Type B pancreatic cell (in vitro differentiated cells): ENCODE measurements at places on chromosomes 12 and 14. TPM values are rescaled to one million over a fixed set of nuclear protein-coding genes. Genes with fewer than 3 reads are reported as not detected.
A peak's percentile ranks its signal among the peaks of the same experiment; 100 is the strongest.

- no peaks in the 10 kb centered on the region for H3K27me3 ChIP-seq
- no peak overlapping the region for H3K4me3 ChIP-seq
- no peak overlapping the region for H3K27ac ChIP-seq
- H3K36me3 ChIP-seq: no peaks in the 10 kb centered on the region
Observed at GRCh38 chr12:59036347-59036746, 116.0 kb upstream of the LRIG3 start.

OR4E2 gene
- not detected in 2 replicates for total RNA-seq

TRHDE gene
- total RNA-seq: 1.7 and 3.2 TPM in 2 replicates

DNA sequence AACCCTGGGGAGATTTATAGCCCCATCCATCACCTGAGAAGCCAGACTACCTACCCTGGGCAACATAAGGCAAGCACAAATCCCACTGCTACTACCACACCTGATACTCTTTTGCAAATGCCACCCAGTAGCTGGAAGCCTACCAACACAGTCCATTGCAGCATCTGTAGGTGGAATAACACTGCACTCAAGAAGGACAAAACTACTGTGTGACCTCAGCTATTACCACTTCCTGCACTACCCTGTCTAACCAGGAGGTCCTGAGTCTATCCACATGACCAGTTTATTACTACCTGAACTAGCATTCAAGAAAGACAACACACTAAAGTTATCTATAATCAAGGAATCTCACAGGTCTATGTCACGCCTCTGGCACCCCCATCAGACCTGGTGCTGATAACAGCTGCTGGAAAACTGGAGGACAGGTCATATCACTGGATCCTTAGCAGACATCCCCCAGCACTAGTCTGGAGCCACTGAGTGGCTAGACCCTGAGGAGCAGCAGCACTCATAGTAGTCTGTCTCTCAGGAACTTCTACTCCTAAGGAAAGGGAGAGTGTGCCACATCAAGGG, 2.9 kb upstream of the CLEC1A start:
- H3K36me3 ChIP-seq: peaks cover 4% of the 10 kb centered on the region
- peaks cover 6% of the 10 kb centered on the region for H3K27me3 ChIP-seq
- peaks cover 10% of the 10 kb centered on the region for H3K4me1 ChIP-seq
- H3K4me3 ChIP-seq: peak overlapping the region; percentile 1

GRCh38 chr12:6215932-6216494, 15.8 kb downstream of the CD9 start:
- peaks cover 28% of the 10 kb centered on the region for H3K36me3 ChIP-seq
- H3K27me3 ChIP-seq: peaks cover 13% of the 10 kb centered on the region
- H3K27ac ChIP-seq: peak overlapping the region; percentile 99
- H3K4me3 ChIP-seq: peak overlapping the region; percentile 79
- H3K4me1 ChIP-seq: peaks cover 36% of the 10 kb centered on the region
- DNase-seq: no peak

DNA sequence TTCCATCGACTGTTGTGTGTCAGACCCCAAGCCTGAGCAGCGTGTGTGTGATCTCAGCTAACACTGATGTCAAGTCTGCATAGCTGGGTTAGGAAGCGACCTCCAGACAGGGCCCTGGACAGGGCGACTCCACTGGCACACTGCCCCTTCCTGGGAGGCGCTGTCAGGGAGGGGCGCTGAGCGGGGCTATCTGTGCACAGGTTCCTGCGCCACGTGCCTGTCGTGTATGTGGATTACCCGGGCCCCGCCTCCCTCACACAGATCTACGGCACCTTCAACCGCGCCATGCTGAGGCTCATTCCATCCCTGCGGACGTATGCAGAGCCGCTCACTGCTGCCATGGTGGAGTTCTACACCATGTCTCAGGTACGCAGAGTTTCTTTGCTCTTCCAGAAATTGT, 53.9 kb downstream of the DYNC1H1 start:
- H3K4me3 ChIP-seq: no peak overlapping the region
- no peak for DNase-seq
- no peaks in the 10 kb centered on the region for H3K27me3 ChIP-seq

RIPK3 gene
- total RNA-seq: 5.6 and 7.5 TPM in 2 replicates

FAM90A1 gene
- 0.36 TPM in 1 of 2 replicates, not detected in the other for total RNA-seq

DNA sequence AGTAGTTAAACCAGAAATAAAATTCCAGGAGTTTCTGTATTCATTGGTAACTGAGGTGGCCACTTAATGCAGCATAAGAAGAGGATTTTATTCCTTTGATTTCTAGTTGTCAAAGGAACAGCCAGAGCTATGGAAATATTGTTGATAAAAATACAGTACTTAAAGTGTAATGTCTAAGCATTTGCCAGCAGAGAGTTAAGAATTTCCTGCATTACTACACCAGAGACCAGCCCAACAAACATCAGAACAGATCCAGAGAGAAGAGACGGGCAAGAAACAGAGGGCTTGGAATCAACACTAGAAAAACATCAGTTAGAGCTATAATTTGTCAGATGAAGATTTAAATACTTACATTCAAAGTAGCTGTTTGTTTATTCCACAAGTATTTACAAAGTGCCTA, 77.9 kb downstream of the ST8SIA1 start:
- H3K4me1 ChIP-seq: no peaks in the 10 kb centered on the region
- no peaks in the 10 kb centered on the region for H3K36me3 ChIP-seq
- H3K4me3 ChIP-seq: no peak overlapping the region
- no peak overlapping the region for H3K27ac ChIP-seq
- no peak for DNase-seq

GRCh38 chr14:81423504-81423903, 23.4 kb upstream of the STON2 start:
- peaks cover 13% of the 10 kb centered on the region for H3K4me1 ChIP-seq
- H3K27ac ChIP-seq: no peak overlapping the region
- peaks cover 12% of the 10 kb centered on the region for H3K36me3 ChIP-seq
